ENCODE measurements at places on chromosomes 4 and X.

DNA sequence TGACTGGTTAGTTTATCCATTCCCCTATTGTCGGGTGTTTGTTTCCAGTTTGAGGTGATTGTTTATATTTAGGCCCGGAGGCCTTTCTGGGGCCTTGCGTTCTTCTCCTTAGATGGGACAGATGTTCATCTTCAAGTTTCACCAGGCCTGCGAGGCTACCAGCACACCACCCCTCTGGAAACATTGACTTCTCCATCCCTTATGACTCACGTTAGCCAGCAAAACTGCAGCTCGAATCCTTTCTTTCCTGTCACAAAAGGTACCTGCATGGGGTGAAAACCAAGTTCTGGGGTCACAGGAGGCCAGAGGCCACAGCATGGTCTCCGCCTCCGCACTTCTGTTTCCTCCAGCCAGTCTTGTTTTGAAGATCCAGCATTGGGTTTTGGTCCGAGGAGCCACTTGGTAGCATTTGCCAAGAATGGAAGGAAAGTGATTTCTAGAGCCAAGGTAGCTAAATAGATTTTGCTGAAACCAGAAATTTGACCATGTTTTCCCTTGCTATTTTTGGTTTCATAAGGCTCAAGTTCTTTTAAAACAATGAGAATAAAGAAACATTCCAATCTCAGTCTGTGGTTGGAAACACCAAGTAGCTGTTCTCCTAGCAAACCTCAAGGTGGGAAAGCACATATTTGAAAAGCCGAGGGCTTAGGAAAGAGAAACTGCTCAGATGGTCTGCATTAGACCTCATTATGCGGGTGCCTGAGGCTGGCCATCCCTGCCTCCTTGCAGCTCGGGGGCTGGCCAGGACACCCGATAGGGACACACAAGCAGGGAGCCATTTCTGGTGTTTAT lies 5.6 kb downstream of the NYX start:
- DNase-seq = no peak

GRCh38 chr4:10089346-10089745 lies 27.3 kb downstream of the WDR1 start:
- DNase-seq = no peak

- no peak for DNase-seq
These were observed 15.2 kb downstream of the EXOC1 start for GRCh38 chr4:55868581-55869090.

DNA sequence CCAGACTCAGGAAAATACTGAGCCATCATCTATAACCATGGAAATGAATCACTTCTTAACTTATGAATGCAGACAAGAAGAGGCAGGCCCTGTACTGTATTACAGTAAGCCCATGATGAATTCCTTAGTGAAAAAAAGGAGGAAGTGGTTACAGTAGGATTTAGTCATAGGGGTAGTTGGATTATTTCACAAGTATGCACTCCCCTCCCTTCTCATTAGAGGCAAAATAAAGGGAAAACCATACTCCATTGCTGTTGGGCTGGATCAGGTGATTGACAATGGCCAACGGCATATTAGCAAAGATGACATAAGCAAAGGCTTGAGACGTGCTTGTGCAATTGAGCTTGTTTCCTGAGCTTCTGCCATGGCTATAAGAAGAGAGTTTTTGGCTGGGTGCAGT lies 181.1 kb upstream of the PRPS2 start:
- no peak for DNase-seq

All from T-helper 22 cell (primary cell).